ENCODE measurements at places on chromosomes 3 and 15.

DNA sequence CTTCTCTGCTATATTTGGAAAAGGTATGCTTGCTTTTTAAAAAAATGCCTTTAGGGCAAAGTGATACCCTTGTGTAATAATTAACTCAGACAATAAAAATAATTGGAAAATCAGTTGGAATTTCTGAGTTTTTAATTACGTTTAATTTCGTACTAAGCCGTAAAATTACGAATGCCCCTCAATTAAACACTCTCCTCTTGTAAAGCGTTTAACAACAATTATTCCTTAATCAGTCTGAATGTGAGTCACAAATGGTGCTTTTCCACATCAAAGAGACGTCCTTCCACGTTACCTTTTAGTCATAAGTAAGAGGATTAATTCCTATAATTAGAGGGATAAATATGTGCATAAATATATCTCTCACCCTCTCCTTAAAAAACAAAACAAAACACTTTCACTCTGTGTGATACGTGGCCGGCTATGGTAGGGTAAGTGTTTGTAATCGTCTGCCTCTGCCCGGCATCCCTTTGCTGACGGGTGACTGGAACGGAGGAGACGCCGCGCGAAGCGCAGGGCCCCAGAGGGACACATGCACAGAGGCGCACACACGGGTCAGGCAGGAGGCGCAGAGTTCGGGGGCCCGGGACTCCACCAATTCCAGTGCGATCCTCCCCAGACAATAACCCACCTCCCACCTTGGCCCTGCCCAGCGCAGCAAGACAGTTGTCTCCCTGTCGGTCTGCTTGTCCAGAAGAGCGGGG lies 9.7 kb upstream of the MEIS2 start:
- no peak for DNase-seq

- DNase-seq, result no peak
Measured at GRCh38 chr15:79340315-79340602, 29.3 kb downstream of the TMED3 start.

DNA sequence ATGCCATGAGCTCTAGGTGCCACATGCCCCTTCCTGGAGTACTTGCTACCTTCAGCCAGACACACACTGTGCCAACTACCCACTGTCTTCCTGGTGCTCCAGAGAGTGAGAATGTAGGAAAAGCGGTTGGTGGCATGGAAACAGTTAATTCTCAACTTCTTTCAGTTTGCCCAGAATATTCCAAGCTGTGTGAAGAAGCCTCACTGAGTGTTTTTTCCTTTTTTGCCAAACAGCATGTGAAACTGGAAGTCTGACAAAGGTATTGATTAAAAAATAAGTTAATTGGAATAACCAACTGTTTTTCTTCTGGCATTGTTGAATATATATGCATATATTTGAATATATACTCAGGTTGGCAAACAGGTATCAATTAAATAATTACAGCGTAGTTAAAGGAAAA lies 52.8 kb downstream of the LRRC3B start:
- no peak for DNase-seq

DNA sequence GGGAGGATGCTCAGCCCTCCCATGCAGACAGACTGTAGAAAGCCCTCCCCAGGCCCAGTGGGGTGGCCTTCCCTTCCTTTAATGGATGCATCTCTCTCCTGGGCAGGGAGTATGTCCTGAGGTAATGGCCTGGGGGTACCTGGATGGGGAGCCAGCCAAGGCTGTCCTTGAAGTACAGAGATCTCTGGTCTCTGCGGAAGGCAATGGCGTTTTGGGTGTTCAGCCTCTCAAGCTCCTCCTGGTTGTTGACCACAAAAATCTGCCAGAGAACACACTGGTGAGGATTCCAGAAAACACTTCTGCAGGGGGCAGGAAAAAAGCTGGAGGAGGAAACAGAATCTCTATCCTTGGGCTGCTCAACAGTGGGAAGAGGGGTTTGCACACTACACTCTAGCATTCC lies 28.9 kb downstream of the EAF1 start:
- DNase-seq, result no peak

DNA sequence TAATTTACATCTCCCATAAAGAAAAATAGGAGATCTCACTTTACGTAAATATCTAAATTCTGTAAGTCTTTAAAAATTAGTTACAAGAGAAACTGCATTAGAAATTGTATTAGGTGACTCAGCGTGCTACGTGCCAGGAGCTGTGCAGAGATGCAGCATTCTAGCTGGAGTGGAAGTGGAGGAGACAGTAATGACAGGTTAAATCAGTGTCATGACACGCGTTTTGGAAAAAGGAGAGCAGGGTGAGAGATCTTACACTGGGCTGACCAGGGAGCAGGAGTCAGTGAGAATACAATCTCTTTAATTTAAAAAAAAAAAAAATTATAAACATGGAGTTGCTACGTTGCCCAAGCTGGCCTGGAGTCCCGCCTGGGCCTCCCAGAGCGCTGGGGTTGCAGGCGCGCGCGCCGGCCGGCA lies 635 bp downstream of the TUBGCP5 start:
- DNase-seq, result no peak

DNA sequence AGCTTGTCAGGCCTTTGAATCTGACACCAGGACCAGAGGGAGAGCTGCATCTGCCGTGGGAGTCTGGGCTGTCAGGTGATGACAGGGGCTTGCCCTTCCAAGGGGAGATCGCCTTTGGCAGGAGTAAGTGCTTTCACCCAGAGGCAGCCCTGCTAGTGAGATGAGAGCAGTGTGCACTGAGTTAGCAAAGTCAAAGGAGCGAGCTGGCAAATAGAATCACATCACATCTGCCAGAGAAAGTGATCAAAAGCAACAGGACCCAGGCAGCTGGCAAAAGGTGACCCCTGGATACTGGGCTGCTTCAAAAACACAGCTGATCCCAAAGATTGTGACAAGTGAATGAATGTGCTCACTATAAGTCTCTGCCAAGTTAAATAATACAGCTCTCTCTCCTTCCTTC lies 36.1 kb upstream of the PYDC2 start:
- no peak for DNase-seq

- no peak for DNase-seq
Measured at GRCh38 chr15:77706482-77707244, 74.0 kb upstream of the LINGO1 start.

- no peak for DNase-seq
Measured at GRCh38 chr3:193134856-193135255, 106.2 kb upstream of the PLAAT1 start.

DNA sequence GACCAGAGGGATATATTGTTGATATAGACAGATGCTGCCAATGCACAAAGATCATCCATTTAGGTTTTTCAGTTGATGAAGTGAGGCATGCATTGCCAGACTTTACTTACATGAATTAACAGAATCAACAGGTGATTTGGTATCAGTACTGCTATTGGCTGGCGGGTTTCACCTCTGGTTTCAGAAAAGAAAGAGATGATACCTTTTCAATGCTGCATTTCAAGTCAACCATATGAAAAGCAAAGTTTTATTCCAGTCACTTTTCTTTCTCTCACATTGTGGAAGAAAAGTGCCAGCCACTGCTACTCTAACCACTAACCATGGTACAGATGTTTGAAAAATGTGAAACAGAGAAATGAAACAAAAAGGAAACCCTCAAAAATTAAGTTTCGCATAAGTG lies 289.1 kb downstream of the TIGIT start:
- DNase-seq, result no peak

- DNase-seq, result no peak
Measured at GRCh38 chr3:191982481-191982880, 521.5 kb downstream of the PYDC2 start.

DNA sequence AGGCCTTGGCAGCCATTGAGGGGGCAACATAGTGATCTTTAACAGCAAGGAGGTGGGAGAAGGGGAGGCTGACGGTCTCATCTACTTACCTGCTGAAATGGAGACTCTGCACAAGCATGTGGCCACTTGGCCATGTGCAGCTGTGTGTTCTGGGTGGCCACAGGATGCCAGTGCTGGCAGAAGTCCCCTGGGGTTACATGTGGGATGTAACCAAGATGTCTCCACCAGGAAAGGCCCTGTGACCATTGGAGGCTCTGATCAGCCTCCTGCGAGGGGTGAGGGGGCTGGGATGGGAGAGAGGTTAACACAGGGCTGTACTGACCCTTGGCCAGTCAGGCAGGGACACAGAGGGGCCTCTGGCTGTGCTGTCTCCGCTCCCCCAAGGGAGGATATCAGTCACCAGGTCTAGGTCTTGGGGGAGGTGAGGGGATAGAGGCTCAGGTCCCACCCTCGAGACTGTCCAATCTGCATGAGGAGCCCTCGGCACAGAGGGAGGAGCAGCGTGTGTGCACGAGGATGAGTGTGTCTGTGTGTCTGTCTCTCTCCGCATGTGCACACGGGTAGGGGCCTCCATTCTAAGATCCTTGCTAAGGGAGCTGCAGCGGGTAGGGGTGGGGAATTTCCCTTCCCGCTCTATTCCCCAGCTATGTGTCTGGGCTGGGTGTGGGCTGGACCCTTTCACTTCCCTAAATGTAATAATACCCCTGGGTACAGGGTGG lies 19.5 kb downstream of the PRKCD start:
- no peak for DNase-seq

DNA sequence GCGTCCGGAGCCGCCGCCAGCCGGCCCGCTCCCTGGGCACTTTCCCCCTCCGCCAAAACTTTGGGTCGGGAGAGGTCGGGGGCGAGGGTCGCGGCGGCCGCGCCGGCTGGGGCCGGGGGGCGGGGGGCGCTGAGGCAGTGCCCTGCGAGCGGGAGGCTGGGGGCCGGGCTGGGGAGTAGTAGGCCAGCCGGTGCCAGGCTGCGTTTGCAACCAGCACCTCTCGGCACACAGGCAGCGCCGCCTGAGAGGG lies 452 bp downstream of the BBX start:
- no peak for DNase-seq

DNA sequence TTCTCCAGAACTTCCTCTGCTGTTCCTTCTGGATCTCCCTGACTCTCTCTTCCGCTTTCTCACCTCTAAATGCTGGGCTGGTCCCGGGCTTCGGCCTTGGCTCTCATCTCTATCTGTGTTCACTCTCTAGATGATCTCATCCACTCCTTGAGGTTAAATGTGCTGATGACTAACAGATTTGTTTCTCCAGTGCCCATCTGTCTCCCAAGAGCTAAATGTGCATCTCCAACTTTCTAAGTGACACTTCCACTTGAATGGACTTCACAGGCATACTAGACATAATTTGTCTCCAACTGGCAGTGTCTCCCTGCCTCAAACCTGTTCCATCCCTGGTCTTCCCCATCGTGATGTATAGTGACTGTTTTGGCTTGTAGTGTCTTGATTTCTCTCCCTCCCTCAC lies 95.3 kb downstream of the ITPR1 start:
- no peak for DNase-seq

DNA sequence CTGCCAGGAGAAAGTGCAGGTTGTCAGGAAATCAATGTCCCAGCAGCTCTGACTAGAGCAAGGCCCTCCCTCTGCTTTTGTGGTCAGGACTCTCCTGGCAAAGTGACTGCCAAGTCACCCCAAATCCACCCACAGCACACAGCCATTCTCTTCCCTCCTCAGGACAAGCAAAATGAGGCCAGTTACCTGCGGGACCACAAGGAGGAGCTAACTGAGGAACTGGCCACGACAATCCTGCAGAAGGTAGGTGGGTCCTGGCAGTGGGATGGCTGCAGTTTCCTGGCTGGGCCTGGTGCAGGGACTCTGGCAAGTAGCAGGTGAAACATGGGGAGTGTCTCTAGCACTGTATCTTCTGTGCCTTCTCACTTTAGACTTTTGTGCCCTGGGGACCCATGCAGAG lies 142.5 kb upstream of the EIF1B start:
- no peak for DNase-seq

DNA sequence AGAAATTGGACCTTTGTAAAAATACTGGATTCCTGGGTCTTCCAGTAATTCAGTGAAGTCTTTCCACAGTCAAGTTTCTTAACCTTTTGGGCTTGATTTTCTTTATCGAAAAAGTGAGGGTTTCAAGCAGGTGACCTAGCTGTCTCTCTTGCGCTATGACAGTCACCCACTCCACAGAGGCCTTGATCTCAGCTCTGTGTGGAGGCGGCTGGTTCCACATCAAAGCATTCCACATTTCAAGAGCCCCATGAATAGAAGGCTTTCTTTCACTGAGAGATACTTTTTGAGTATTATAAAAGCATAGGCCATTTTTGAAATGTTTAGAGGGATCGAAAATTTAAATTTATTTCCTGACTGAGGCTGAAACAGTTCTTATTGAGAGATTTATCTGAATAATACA lies 43.9 kb downstream of the GABRA5 start:
- no peak for DNase-seq

DNA sequence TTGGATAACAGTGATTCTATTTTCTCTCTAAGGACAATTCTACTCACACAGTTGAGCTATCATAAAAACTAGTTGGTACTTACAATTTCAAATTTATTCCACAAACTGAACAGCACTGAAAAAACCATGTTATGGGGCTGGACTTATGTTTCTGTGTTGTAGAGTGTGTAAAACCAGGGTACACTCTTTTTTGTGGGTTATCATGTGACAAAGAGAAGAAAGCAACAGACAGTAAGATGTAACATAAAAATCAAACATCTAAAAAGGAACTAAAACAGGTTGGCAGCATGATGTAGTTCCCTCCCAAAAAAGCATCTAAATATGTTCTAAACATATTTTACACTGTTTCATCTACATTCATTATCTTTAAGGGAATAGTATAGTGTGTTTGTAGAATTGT lies 757.9 kb downstream of the ROBO1 start:
- DNase-seq, result no peak

GRCh38 chr3:59115364-59116232 lies 65.8 kb upstream of the CFAP20DC start:
- DNase-seq, result no peak

DNA sequence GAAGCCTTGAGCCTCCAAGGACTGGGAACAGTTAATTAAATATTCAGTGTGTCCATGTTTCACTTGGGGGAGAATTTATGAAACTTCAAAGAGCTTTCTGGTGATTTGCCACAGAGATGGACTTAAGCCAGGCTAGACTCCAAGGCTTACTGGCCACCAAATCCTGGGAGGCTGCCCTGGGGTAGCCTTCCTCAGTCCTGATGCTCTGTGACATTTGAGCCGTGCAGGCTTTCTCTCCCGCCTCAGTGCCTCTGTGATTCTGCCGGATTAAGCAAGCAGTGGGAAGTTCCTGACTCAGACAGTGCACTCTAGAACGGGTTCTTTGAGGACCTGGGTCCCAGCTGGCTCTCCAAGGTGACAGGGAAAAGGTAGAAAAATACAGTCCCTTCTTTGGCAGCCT lies 314.7 kb upstream of the ICE2 start:
- no peak for DNase-seq

DNA sequence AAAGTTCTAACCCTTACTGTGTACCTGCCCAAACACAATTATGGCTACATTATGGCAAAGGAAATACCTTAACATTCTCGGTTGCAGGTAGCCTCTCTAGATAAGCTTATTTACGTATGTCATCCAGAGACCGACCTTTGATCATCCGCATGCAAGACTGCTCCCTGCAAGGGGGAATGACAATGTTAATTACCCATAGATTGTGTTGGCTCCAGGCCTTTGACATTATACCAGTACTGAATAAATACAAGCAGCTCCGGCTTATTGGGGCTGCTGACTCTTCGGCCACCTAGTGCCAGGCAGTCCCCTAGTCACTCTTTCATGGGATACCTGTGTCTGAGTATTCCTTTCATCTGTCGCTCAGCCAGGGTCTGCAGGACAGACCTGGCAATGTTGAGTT lies 223.5 kb downstream of the DTWD1 start:
- no peak for DNase-seq

GRCh38 chr3:197728487-197728886 lies 8.2 kb downstream of the RUBCN start:
- no peak for DNase-seq

Data from aorta (tissue), 5 donors.